ENCODE measurements at places on chromosomes 4 and X.

DNA sequence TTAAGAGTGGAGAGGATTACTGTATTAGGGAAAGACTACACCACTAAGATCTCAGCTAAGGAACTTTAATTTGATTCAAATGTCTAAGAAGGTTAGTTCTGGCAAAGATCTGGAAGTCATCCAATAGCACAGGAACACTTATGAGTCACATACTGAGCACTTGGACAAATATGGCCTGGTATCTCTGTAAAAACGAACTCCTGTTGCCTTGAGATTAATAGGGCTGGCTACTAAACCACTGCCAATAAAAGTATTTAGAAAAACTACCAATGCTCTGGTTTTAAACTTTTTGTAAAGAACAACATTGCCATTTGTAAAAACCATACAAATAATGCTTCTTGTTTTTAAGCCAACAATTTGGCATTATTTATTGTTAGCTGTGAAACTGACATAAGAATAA is 70.5 kb downstream of the SEC24D start:
- no peak for DNase-seq

GRCh38 chrX:10741550-10741949 is 121.2 kb upstream of the MID1 start:
- DNase-seq = no peak

GRCh38 chrX:144040793-144041192 is 156.9 kb downstream of the UBE2NL start:
- DNase-seq = no peak

GRCh38 chr4:54540931-54541330 is 116.8 kb upstream of the KIT start:
- no peak for DNase-seq

- DNase-seq = no peak
Measured at GRCh38 chr4:17968721-17969120, 52.8 kb downstream of the LCORL start.

GRCh38 chr4:159334461-159334860 is 231.6 kb downstream of the RAPGEF2 start:
- DNase-seq = no peak

GRCh38 chrX:17185431-17185830 is 189.6 kb upstream of the NHS start:
- DNase-seq = no peak

GRCh38 chrX:74343343-74344279 is 39.6 kb downstream of the ZCCHC13 start:
- DNase-seq = peak; percentile 3

GRCh38 chrX:150775569-150776350 is 82.6 kb downstream of the MTMR1 start:
- DNase-seq = no peak

GRCh38 chr4:17153572-17153971 is 255.1 kb upstream of the LDB2 start:
- no peak for DNase-seq

DNA sequence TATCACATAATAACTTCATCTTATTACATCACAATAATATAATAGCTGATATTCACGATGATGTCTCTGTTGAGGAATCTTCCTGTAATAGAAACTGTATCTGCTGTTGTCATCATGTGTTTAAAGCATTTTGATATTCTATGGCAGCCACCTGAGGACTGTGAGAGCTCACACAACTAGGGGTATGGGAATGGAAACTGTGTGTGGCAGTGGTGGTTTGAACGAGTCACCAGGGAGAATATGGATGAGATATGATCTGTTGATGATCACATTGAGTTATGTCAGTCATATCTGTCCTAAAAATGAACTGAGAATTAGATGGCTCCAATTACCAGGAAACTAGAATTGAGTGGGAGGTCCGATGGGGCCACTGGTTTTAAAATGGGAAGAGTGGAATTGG is 169.6 kb downstream of the MID1IP1 start:
- DNase-seq = no peak

- DNase-seq = no peak
Measured at GRCh38 chr4:82983444-82983843, 27.2 kb downstream of the LIN54 start.

GRCh38 chr4:12110627-12111026 is 681.9 kb upstream of the HS3ST1 start:
- no peak for DNase-seq

GRCh38 chr4:139560406-139561104 is 4.5 kb upstream of the SETD7 start:
- no peak for DNase-seq

DNA sequence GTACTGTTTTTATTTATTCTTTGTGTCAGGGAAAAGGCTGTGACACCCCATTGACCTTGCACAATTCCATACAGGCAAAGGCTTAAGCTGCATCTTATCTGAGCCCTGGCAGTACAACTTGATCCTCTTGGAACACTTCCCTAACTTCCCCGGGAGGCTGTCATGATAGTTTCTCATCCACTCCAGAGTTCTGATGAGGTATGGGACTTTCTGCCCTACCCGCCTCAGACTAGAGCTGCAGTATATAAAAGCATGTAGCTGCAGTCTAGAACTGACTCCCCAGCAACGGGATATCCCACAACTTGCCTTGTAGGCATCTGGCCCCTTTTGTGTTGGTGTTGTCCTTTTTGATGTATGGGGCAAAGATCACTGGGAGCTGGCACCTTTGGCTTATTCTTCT is 72.7 kb downstream of the FNIP2 start:
- no peak for DNase-seq

DNA sequence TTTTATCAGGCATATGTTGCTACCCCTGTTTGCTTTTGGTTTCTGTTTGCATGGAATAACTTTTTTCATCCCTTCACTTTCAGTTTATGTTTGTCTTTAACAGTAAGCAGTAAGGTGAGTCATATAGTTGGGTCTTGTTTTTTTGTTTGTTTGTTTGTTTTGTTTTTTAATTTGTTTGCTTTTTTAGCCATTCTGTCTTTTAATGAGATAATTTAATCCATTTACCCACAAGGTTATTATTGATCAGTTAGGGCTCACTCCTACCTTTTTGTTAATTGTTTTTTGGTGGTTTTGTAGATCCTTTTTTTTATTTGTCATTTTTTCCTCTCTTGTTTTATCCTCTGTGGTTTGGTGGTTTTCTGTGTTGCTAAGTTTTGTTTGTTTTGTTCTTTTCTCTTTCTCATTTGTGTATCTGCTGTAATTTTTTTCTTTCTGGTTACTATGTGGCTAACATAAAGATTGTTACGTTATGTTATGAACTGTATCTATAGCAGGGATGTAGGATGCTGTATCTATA is 379.5 kb upstream of the MAD2L1 start:
- no peak for DNase-seq

- DNase-seq = no peak
Measured at GRCh38 chr4:179182741-179183140, 1740.5 kb upstream of the AGA start.

DNA sequence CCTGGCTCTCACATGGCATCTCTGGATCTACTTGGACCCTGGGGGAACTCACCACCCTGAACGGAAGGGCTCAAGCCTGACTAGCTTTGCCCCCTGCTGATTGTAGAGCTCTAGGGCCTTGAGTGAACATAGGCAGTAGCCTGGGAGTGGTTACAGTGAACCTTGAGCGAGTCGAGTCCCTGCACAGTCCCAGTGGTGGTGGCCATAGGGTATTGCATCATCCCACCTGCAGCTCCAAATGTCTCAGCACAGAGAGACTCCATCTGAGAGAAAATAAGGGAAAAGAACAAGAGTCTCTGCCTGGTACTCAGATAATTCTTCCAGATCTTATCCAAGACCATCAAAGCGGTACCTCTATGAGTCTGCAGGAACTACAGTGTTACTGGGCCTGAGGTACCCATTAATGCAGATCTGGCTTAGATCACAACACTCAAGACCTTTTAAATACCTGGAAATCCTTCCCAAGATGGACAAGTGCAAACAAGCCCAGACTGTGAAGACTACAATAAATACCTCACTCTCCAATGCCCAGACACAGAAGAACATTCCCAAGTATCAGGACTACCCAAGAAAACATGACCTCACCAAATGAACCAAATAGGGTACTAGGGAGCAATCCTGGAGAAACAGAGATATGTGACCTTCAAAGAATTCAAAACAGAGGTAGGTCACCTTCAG is 167.5 kb upstream of the TET2 start:
- no peak for DNase-seq

- DNase-seq = no peak
Measured at GRCh38 chrX:112800971-112801775, 39.5 kb downstream of the AMOT start.

DNA sequence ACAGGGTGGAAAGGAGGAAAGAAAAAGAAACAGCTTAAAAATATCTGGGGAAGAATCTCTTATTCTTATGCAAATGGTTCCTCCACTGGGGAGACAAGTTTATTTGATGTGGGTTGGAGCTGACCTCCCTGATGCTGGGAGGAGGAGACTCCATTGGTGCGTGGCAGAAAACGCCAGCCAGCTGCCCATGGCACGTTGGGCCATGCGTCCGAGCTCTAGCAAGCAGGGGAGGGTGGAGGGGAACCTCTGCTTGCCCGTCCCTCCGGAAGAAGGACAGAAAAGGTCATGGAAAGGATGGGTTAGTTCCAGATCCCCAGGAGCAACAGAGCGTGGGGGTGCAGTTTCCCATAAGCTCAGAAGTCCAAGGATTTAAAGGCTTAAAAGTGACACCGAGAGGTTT is 210.4 kb downstream of the KLHL4 start:
- no peak for DNase-seq

DNA sequence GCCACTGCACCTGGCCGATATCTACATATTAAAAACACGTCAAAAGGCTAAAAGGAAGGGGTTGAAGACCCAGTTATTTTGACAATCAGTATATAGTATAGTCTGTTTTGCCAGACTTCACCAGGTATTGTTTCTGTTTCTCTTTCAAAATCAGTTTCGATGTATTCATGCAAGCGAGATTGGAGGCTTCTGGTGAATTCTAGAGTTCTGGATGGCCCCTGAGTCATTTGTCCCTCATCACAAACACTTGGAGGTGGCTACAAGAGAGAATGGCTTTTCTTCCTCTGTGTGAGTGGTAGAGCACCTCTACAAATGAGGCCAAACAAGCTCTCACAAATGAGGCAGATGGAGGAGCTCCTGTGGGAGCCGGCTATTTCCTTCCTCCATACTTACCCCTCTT is 68.6 kb upstream of the ADGRG2 start:
- DNase-seq = no peak

- DNase-seq = no peak
Measured at GRCh38 chr4:41143311-41144039, 70.9 kb downstream of the APBB2 start.

DNA sequence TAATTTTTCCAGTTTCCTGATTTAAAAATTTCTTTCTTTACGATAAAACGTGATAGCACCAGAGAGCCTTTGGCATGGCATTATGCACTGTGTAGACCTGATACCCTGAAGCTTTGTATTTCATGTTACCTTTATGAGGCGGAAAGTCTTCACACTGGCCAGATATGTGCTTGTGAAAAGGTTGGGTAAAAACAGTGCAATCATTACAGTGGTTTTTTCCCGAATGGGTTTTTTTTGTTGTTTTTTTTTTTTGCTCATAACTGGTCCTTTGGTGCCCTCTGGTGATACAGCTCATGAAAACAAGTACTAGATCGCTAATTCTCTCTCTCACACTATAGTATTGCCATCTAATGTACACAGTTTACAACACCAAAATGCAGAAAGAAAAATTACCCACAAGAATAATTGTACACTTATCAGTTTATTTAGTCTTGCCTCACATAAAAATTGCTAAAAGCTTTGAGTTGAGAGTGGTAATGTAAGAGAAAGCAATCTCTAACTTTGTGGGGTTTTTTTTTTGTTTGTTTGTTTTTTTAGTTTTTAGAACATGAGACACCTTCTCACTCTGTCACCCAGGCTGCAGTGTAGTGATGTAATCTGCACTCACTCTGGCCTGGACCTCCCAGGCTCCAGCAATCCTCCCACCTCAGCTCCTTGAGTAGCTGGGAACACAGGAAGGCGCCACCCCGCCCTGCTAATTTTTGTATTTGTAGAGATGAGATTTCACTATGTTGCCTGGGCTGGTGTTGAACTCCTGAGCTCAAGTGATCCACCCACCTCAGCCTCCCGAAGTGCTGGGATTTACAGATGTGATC is 21.3 kb downstream of the SPCS3 start:
- no peak for DNase-seq

All from stimulated activated CD8-positive, alpha-beta memory T cell treated with anti-CD3 and anti-CD28 coated beads, Interleukin-4, amount 100 ng/mL, for 4 hours (primary cell).